Adipocyte (in vitro differentiated cells): ENCODE measurements at places on chromosomes 5 and 9.

DNA sequence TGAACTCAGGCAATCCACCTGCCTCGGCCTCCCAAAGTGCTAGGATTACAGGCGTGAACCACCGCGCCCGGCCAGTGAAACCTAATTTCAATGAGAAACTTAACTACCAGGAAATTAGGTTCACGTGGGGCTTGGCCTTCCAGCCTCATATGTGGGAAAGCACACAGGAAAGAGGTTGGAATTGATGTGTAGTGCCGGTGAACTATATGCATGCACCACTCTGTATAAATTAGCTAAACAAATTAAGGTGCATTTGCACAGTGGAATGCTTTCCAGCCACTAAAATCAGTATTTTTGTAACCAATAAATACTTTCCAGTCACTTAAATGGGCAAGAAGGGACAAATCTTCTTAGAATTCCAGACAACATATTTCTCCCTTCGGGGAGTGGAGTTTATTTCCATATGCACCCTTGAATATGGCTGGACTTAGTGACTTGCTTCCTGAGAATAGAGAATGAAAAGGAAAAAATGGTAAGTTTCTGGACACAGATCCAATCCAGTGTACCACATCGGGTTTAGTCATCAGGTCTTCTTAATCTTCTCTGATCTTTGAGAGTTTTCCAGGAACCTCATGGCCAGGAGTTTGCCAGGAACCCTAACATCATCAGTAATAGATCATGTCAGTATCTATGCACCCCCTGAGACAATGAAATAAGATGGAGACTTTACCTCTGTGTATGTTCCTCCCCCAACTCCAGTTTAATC lies 24.9 kb downstream of the ATOX1 start:
- no peak for DNase-seq

GRCh38 chr5:139094154-139095131 lies 103.7 kb downstream of the SIL1 start:
- DNase-seq: no peak

- no peak for DNase-seq
Measured at GRCh38 chr9:134355561-134356279, 29.5 kb downstream of the RXRA start.

GRCh38 chr5:127079994-127080491 lies 6.7 kb upstream of the C5orf63 start:
- no peak for DNase-seq

GRCh38 chr9:13377171-13377925 lies 97.9 kb upstream of the MPDZ start:
- DNase-seq: no peak

DNA sequence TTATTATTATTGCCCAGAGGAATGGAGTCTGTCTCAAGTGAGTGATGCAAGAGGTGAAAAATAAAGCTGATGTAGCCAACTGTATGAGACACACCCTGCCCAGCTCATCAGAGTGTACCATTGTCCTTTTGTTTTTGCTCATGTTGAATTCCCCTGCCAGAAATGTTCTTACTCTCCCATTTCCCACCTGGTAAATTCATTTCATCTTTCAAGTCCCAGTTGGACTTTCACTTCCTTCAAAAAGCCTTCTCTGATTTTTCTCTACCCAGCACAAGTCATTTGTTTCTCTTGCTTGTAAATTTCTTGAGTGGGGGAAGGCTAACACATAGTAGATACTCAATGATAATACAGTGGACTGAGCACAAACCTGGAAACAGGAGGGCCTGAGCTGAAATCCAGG lies 394.5 kb upstream of the ZNF462 start:
- DNase-seq: no peak

DNA sequence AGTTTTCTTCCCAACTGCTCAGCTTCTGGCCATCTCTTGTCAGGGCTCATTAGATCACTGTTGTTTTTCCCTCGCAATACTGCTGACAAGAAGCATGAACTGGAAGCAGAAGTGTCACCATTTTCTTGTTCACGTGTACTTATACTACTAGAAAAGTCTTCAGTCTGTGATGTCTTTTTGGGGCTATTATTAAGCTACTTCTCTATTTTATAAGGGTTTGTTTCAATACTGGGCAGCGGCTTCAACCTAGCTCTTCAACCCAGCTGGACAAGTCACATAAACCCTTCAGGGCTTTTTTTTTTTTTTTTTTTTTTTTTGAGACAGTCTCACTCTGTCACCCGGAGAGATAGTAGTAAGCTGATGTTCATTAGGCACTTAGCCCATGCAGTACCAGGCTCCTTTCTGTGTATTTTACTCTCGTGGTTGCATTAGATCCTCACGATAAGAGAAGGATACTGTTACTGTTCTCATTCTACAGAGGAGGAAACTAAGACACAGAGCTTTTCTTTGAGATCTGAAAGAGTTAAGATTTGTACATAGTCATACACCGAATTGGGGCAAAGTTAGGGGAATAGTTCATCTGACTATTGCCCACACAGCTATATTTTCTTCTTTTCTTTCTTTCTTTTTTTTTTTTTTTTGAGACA lies 20.5 kb downstream of the RAPGEF1 start:
- no peak for DNase-seq

- DNase-seq: no peak
Measured at GRCh38 chr5:147046894-147047293, 168.3 kb upstream of the PPP2R2B start.

DNA sequence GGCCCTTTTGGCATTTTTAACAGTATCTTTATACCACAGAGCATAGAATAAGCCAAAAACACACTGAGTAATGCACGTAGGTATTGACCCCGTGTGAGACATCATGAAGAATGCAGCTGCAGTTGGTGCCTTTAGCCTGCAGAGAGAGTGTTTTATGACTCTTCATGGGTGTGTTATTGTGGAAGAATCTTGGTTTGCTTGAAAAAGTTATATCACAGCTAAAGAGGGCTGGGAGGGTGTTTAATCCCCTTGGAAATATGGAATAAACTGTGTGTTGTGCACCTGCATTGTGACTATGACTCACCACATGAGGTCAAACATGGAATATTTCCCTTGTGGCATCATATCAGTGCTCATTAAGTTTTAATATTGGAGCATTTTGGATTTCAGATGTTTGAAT lies 458.7 kb downstream of the CDH9 start:
- no peak for DNase-seq

- no peak for DNase-seq
Measured at GRCh38 chr9:95574176-95574575, 57.4 kb upstream of the PTCH1 start.

- no peak for DNase-seq
Measured at GRCh38 chr5:151911011-151911410, 13.6 kb downstream of the GLRA1 start.

DNA sequence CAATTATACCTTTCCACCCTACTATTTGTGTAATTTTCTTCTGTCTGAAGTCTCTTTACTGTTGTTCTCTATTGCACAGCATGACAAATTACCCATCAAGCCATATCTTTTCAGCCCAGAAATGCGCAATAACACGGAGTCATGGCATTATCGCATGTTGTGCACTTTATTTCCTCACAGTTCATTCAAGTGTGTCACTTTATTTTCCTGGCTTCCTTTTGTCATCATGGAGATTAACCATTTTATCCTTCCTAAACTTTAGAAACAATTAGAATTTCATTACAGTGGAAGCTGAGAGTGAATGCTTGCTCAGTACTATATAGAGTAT lies 41.3 kb upstream of the MEF2C start:
- DNase-seq: no peak

GRCh38 chr5:159737263-159737662 lies 179.0 kb upstream of the ADRA1B start:
- DNase-seq: no peak

DNA sequence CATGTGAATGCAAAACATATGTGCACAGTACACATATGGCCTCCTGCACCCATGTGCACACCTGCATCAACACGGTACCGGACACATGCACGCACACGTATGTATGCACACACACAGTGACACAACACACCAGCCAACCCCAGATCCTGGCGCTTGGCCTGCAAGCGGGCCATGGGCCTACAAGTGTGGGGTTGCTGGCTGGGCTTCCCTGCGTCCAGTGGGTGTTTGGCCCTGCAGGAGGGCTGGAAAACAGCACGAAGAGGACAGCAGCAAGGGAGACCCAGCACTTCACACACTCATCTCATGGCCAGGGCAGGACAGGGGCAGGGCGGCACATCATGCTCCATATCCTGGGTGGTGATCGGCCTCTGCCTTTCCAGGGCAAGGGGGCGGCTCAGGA lies 77.7 kb downstream of the COL5A1 start:
- DNase-seq: no peak

DNA sequence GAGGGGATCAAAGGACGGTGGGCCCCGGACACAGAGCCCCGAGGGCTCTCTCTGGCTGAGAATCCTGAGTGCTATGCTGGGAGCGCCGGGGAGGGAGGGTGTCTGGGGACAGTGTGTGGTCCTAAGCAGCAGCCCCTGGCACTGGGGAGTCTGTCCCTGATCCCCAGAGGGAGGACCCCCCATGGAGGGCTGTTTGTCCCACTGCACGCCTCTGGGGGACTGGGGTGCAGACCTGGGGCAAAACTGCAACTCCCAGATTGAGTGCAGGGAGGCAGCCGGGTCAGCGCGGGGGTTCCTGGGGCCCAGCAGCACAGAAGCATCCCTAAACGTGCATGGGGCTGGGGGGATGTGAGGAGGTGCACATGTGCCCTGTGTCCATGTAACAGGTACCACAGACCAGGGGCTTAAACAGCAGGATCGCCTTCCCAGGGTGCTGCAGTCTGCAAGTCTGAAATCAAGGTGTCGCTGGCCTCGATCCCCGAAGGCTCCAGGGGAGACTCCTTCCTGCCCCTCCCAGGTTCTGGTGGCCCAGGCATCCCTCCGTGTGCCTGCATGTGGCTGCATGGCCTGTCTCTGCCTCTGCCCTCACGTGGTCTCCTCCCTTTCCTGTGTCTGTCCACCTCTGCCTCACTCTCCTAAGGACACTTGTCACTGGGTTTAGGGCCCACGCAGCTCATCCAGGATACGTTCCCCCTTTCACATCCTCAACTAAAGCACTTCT lies 35.9 kb upstream of the IRX4 start:
- DNase-seq: no peak

GRCh38 chr5:95641741-95642220 lies 4.8 kb upstream of the RFESD start:
- peak; percentile 60 for DNase-seq
